ENCODE measurements at places on chromosomes 16 and 17. TPM values are rescaled to one million over a fixed set of nuclear protein-coding genes. Genes with fewer than 3 reads are reported as not detected.

Gene KRTAP3-2
- total RNA-seq: not detected

Gene TMED6
- total RNA-seq: not detected

Gene NTN3
- 0.35 TPM for total RNA-seq

Gene TBC1D3K
- total RNA-seq: 0.06 TPM

Gene UBTF
- total RNA-seq: 58.7 TPM

Gene MYLK3
- 0.06 TPM for total RNA-seq

Gene ADAM11
- total RNA-seq: 0.23 TPM
